Colonic mucosa (tissue), 4 donors: ENCODE measurements at places on chromosomes 4 and X. TPM values are rescaled to one million over a fixed set of nuclear protein-coding genes. Genes with fewer than 3 reads are reported as not detected.

Gene TTC29
- not detected for total RNA-seq

Gene HTN1
- total RNA-seq, result not detected

Gene SEPSECS
- 13.1 TPM for total RNA-seq

Gene N4BP2
- total RNA-seq, result 7.5 TPM

Gene FGF2
- 0.94 TPM for total RNA-seq

Gene TBX22
- not detected for total RNA-seq

Gene RAI2
- total RNA-seq, result 4.8 TPM

Gene RASSF6
- total RNA-seq, result 13.8 TPM

Gene GYPB
- not detected for total RNA-seq

Gene HSFX3
- not detected for total RNA-seq

Gene AADAT
- 4.0 TPM for total RNA-seq

Gene FAM9B
- total RNA-seq, result not detected

Gene CSN1S1
- not detected for total RNA-seq

Gene PAGE1
- not detected for total RNA-seq

Gene IL15
- 4.9 TPM for total RNA-seq

GRCh38 chrX:153519569-153520286 is 2.3 kb downstream of the ATP2B3 start:
- no peak for DNase-seq

DNA sequence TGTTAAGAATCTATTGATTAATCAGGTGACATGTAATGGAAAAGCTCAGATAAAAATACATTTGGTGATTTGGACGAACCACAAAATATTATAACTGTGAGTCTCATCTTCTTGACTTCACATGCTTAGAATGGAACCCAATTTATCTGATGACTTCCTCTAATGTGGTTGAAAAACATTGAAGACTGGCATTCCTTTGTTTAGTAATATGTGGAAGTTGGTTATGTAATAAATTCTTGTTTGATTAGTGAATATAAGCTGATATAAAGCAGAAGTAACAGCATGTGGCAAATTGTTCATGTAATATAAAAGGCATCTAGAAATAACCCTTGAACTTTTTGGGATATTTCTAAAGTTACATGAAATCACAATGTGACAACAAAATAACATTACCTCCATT is 9.7 kb downstream of the GIMD1 start:
- DNase-seq, result no peak

DNA sequence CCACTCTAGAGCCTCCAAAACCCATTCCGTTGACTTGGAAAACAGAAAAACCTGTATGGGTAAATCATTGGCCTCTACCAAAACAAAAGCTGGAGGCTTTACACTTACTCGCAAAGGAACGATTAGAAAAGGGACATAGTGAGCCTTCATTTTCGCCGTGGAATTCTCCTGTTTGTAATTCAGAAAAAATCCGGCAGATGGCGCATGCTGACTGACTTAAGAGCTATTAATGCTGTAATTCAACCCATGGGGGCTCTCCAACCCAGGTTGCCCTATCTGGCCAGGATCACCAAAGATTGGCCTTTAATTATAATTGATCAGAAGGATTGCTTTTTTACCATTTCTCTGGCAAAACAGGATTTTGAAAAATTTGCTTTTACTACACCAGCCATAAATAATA is 60.8 kb downstream of the ZNF732 start:
- DNase-seq, result peak; percentile 57

GRCh38 chrX:108049649-108050048 is 4.8 kb downstream of the VSIG1 start:
- DNase-seq, result no peak

GRCh38 chrX:103503163-103503852 is 16.0 kb downstream of the RAB40A start:
- no peak for DNase-seq

GRCh38 chrX:109535578-109535977 is 1.1 kb upstream of the NXT2 start:
- DNase-seq, result no peak

DNA sequence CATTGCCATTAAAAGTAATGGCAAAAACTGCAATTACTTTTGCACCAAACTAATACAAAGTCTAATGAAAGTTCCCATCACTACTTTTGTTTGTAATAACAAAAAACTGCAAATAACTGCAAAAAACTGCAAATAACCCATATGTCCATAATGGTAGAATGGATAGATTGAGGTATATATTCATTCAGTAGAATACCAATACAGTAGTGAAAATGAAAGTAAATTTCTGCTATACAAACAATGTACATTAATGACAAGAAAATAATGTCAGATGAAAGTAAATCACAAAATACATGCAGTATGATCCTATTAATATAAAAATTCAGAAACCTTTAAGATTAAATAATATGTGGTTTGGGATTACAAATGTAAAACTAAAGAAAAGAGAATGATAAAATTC is 41.3 kb upstream of the CEP135 start:
- no peak for DNase-seq

DNA sequence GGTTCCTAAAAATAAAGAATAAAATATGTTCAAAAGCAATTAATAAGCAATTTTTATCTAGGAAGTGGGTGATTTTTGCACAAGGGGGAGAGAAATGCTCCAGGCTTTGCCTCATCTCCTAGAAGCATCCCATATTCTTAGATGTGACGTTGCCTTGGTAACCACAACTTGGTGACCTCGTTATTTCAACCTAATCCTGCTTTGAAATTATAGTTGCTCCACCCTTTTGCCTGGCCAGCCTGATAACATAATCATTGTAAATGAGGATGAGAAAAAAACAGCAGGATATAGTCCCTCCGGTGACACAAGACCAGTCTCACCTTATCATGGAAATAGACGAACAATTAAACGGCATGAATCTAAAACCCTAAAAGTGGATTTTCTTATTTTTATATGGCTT is 194.4 kb downstream of the QDPR start:
- no peak for DNase-seq

DNA sequence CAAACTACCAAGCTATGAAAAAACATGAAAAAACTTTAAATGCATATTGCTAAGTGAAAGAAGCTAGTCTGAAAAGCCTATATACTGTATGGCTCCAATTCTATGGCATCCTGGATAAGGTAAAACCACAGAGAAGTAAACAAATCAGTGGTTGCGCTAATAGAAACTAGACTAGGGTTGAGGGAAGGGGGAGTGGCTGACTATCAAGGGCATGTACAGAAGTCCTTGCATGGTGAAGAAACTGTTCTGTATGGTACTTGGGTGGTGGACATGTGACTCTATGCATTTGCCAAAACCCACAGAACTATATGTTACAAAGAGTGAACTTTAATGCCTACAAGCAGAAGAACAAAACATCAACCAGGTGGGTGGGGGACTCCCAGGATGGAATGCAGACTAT is 96.8 kb downstream of the MTMR1 start:
- no peak for DNase-seq

- DNase-seq, result no peak
These were observed 29.0 kb downstream of the VCX3A start for GRCh38 chrX:6505960-6506359.

DNA sequence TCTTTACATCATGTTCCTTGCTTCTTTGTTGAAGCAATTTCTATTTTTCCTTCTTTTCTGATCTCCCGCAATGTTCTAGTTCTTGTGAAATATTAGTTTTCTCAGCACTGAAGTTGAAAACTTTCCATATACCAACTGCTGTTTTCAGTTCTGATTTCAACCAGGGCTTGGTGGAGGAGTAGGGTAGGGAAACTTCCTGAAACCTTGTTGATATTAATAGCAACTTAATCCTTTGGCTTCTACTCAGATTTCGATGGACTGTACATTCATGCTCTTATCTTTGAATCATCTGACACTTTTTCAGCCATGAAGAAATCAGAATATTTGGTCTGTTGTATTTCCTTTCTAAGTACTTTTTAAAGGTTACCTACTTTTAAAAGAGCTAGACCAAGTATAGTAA is 315.8 kb downstream of the RPA4 start:
- DNase-seq, result no peak

GRCh38 chr4:6916587-6917460 is 7.2 kb downstream of the TBC1D14 start:
- peak; percentile 85 for DNase-seq

- no peak for DNase-seq
These were observed 421.5 kb upstream of the GNPDA2 start for GRCh38 chr4:45147866-45148265.

- DNase-seq, result no peak
These were observed 144.1 kb downstream of the SLC7A11 start for GRCh38 chr4:138097912-138098600.

- no peak for DNase-seq
These were observed 62.7 kb downstream of the PRPS1 start for GRCh38 chrX:107691024-107691448.

GRCh38 chr4:182931691-182932345 is 14.6 kb upstream of the DCTD start:
- DNase-seq, result no peak

- DNase-seq, result no peak
These were observed 21.9 kb downstream of the INTS12 start for GRCh38 chr4:105686571-105686970.
